Activated T-helper 2 cell treated with anti-CD3 and anti-CD28 coated beads, Interferon-gamma antibody, Interleukin-2, Interleukin-4, amounts not matched to agents 10 μg/mL and 5 μg/mL and 100 μg/mL, durations not matched to agents 14 hours and 24 hours and 36 hours (primary cell): ENCODE measurements at places on chromosomes 1 and 21.

GRCh38 chr1:27489501-27489972 is 430 bp downstream of the WASF2 start:
- peak; percentile 39 for DNase-seq

- no peak for DNase-seq
Observed at GRCh38 chr21:41707960-41708330, 58.9 kb downstream of the RIPK4 start.

DNA sequence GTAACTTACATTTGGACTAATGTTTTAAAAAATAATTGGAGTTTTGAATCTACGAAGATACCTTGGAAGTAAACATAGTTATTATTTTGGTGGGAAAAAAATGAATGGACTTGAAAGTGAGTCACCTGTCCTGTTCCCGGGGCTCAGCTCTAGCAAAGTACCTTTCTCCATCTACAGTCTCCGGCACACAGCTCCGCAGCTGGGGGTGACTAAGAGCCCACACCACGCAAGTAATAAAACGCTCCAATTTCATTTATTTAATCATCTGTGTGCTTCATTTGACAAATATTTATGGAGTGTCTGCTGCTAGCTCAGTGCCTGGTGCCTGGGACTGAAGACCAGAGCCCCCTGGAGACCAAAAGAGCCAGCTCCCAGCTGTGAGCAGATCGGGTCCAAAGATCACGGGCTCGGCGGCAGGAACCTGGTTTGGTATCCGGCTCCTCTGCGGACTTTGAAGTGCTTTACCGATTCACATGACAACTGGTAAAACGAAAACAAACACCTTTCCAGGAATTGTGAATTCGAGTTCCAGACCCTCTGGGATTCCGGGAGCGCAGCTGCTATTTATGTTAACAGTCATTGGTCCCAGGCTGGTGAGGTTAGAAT is 1.7 kb upstream of the RIPK4 start:
- DNase-seq: no peak

GRCh38 chr1:204563307-204563706 is 47.1 kb downstream of the MDM4 start:
- no peak for DNase-seq

DNA sequence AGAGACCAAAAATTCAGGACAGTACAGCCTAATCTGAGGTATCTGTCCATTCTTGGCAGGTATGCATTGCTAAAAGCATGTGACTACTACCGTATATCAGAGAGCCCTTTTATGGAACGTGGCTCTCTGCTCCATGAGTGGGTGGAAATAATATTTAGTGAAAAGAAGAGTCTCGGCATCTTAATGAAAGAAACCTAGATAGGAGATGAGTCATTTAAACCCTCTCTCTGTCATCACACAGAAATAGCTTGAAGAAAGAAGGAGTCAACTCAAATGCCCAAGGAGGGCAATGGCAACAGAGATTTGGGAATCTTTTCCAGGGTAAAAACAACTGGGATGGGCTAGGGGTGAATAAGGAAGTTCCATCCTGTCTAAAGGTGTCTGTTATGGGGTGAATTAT is 528.2 kb downstream of the SMYD3 start:
- no peak for DNase-seq

DNA sequence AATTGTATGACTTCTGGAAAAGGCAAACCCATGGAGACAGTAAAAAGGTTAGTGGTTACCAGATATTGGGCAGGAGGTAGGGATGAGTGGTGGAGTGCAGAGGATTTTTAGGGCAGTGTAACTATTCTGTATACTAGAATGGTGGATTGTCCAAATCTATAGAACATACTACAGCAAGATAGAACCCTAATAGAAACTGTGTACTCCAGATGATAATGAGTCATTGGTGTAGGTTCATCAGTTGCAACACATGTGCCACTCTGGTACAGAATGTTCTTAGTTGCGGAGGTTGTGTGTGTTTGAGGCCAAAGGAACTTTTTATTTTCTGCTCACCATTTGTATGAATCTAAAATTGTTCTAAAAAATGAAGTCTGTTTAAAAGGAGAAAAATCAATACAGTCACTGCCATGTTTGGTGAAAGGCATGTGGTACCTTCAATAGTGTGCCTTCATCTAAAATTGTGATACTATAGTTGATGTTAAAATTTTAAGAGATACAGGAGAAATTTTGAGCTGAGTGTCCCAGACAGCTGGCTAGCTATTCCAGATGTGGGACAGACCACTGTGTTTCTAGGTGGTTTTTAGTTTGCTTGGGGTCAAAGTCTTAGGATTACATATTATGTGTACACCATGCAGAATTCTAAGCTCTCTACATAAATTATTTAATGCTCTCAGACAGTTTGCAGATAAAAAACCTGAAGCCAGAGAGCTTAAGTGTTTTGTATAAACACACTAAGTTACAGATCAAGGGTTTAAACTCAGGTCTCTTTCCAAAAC is 150.5 kb downstream of the RPS6KC1 start:
- no peak for DNase-seq

DNA sequence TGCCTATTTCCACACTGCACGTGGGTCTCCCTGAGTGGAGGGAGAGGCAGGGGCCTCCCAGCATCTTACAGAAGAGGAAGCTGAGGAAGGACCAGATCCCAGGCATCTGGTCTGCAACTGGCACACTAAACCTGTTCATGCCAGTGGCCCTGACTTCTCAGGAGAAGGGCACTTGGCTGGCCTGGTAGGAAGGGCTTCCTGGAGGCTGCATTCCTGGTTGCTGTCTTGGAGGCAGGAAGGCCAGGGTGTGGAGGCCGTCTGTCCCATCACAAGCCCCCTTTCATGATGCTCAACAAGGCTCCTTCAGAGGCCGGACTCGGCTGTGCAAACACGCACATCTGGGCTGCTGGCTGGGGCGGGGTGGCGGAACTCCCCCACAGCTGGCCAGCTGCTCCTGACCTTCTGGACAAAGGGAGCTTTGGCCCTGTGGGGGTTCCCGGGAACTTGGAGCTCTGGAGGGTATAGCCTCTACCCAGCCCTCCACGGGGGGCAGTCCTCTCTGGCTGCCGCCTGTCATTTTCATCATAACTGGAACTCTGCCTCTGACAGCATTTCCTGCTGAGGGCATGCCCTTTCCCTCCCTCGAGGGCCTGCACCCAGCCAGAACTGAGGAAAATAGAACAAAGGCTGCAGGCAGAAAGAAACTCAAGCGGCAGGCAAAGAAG is 39.2 kb upstream of the POU3F1 start:
- DNase-seq: no peak

DNA sequence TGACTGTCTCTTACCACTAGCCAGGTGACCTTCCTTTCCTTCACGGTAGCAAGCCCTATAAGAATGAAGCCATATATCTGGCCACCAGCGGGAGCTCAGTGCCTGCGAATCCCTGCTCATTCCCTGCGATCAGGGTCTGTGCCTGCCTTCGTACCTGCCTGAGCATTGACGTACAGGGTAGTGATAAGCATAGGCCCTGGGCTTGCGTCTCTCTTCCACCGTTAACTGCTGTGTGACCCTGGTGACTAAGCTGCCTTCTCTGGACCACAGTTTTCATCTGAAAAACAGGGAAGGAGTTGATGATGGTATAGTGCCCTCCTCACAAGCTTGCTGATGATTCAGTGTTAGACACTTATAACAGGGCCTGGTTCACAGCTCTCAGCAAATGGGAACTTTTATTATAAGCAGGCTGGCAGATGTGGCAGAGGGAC is 4.1 kb downstream of the ZC3H12A start:
- DNase-seq: no peak
